ENCODE measurements at places on chromosomes 1 and 21.

GRCh38 chr1:242448910-242449645, 75.4 kb downstream of the PLD5 start:
- no peak for DNase-seq

- DNase-seq = no peak
Measured at GRCh38 chr1:175792136-175792535, 48.7 kb upstream of the TNR start.

- no peak for DNase-seq
Measured at GRCh38 chr1:232657426-232658005, 27.6 kb upstream of the SIPA1L2 start.

DNA sequence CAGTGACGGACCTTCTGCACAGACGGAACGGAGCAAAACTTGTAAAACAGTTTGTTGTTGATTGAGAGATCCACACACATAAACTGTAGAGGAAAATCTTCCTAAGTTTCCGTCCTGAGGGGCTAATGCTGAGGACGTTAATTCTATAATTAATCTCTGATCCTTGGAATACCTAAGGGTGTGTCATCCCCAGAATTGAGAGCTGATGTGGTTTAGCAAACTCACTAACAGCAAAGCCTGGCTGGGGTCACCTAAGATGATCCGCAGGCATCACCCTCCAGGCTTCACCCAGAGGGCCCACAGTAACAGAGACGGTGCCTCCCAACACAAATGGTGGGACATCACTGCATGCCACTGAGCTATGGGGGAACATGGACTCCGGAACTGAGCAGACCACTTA, 97.5 kb downstream of the SMYD2 start:
- DNase-seq = no peak

DNA sequence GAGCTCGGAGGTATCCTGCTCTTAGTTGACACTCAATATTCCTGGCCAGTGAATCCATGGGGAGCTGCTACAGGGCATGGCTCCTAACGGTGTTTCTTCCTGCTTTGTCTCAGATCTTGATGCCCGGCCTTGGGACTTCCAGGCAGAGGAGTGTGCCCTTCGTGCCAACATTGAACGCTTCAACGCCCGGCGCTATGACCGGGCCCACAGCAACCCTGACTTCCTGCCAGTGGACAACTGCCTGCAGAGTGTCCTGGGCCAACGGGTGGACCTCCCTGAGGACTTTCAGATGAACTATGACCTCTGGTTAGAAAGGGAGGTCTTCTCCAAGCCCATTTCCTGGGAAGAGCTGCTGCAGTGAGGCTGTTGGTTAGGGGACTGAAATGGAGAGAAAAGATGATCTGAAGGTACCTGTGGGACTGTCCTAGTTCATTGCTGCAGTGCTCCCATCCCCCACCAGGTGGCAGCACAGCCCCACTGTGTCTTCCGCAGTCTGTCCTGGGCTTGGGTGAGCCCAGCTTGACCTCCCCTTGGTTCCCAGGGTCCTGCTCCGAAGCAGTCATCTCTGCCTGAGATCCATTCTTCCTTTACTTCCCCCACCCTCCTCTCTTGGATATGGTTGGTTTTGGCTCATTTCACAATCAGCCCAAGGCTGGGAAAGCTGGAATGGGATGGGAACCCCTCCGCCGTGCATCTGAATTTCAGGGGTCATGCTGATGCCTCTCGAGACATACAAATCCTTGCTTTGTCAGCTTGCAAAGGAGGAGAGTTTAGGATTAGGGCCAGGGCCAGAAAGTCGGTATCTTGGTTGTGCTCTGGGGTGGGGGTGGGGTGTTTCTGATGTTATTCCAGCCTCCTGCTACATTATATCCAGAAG, 16.7 kb downstream of the ALX3 start:
- no peak for DNase-seq

DNA sequence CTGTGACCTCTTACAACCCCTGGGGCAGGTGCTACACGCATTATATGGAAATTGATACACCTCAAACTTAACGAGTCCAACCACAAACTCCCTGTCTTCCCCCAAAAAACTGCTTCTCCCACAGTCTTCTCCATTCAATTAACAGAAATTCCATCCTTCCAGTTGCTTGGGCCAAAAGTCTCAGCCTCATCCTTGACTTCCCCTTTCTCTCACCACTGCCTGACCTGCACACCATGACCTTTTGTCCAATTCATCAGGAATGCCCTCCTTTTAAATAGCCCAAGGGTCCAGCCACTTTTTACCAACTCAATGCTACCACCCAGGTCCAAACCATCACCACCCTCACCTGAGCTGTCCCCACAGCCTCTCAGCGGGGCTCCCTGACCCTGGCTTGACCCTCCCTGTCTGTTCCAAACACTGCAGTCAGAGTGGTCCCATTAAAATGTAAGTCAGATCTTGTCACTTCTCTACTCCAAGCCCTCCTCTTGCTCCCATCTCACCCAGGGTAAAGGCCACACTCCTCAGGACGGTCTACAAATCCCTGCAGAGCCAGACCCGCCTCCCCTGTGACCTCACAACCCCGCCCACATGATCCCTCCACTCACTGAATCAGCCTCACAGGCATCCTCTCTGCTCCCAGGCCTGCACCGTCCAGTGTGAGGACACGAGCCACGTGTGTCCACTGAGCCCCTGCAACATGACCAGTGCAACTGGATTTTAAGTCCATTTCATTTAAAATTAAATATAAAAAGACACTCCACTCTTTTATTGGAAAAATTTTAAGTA, 18.5 kb downstream of the KCNN3 start:
- no peak for DNase-seq

GRCh38 chr1:26493938-26494337, 21.7 kb downstream of the HMGN2 start:
- DNase-seq = no peak

DNA sequence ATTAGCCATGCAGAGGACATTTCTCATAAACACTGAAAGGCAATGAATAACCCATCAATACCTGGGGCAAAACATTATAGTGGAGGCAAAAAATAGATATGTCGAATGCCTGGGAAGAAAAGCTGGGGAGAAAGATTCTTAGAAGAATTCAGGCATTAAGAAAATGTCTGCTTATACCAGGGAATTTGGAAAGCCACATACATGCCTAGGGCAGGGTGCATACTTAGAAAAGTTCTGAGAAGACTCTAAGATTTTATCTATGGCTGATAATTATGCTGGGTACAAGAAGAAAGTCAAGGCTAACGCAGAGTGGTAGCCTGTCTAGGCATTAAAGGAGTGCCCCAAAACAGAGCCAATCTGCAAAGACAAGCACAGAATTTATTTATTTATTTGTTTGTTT, 18.4 kb downstream of the SLAMF6 start:
- no peak for DNase-seq

GRCh38 chr21:16841975-16842695, 670.7 kb upstream of the CXADR start:
- no peak for DNase-seq

GRCh38 chr1:226635456-226635941, 86.9 kb downstream of the STUM start:
- no peak for DNase-seq

DNA sequence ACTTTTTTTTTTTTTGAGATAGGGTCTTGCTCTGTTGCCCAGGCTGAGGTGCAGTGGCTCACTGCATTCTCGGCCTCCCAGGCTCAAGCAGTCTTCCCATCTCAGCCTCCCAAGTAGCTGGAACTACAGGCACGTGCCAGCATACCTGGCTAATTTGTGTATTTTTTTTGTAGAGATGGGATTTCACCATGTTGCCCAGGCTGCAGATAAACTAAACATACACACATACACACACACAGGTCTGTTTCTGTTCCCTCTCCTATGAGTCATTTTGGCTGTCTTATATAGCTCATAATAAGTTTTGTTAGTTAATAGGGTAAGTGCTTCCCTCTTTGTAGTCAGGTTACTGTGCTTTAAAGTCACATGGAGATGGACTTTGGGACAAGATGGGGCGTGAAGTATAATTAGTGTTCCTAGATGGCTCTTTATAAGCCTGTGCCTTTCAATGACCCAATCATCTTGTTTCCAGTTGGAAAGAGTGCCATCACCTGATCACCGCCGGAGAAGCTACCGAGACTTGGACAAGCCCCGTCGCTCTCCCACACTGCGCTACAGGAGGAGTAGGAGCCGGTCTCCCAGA, 9.1 kb downstream of the PRPF38A start:
- DNase-seq = no peak

DNA sequence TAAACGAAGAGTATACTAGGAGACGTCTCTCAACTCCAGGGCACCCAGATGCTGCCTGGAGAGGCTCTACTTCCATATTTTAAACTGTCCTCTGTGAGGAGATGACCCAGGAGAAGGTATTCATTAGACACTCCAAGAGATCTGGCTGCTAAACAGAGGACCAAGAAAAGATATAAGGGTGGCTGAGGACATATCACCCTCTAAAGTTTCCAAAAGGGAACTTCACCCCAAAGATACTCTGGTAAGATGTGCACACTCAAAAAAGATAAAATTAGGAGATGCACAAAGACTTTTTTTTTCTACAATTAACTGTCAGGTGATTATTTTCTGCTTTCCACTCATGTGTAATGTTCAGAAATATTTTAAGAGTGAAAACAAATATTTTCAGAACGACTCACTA, 1.4 kb downstream of the ZNF670 start:
- no peak for DNase-seq

- no peak for DNase-seq
Measured at GRCh38 chr1:219302697-219303096, 129.0 kb downstream of the LYPLAL1 start.

- no peak for DNase-seq
Measured at GRCh38 chr1:77509051-77509492, 173.4 kb downstream of the ZZZ3 start.
